ENCODE measurements at places on chromosomes 2 and 18.

DNA sequence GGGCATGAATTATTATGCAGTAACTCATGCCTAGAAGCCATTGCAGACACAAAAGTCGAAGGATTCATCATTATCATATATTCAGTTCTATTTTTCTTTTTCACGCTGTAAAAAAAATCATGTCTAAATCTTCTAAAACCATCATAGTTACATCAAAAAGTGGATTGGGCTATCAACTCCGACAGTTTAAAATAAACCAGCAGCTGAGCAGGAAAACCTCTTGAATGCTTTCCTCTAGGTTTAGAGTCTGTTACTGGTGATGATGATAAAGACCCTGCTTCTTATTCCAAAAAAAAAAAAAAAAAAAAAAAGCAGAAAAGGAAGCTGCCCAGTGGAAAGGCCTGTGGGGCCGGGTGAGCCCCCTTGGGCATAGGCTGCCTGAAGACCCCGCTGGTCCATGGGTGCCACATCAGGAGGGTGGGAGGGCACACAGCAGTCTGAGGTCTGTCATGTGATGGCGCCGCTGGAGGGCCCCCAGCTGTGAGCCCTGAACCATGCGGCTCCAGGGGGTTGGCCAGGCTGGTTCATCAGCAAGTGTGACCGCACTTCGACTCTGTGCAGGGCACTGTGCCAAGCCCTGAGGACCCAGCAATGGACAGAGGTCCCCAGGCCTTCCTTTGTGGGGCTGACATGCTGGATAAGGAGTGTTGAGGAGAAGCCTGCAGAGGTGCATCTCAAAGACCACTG, 199.6 kb downstream of the EIPR1 start:
- DNase-seq, result no peak

- DNase-seq, result no peak
These were observed 69.2 kb downstream of the LONRF2 start for GRCh38 chr2:100252811-100253698.

DNA sequence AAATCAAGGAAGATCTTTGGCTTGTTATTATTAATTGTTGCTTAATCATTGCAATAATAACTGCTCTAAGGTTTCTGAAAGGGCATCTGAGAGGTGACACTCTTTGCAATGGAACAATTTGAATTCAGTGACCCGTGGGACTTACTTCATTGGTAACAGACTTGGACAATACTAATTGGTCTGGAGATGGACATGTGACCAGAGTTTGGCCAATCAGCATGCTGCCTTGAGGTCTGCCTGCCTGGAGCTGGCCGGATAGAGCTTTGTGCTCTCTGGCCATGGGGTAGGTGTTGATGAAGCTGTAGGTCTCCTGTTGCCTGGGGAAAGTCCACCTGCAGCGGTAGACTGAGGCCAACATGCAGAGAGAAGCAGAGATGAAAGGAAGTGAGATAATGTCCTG, 24.0 kb upstream of the VPS4B start:
- no peak for DNase-seq

- DNase-seq, result no peak
These were observed 76.8 kb downstream of the ALPK2 start for GRCh38 chr18:58552057-58552461.

DNA sequence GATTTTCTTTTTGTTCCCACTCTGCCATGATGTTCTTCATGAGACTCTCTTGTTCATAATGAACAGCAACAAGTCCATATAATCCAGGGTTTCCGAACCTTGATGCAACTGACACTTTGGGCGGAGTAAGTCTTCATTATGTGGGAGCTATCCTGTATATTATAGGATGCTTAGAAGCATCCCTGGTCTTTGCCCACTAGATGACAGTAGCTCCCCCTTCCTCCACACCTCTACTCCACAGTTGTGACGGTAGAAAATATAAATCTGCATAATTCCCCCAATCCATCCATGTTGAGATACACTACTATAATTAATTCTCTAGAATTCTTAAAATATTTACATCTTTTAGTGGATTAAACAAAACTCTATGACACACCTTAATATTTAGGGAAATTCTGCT, 482.2 kb upstream of the CELF4 start:
- no peak for DNase-seq

- peak; percentile 16 for DNase-seq
These were observed 24.2 kb upstream of the SPR start for GRCh38 chr2:72863046-72863445.

- DNase-seq, result peak; percentile 72
These were observed 125.4 kb downstream of the CTIF start for GRCh38 chr18:48663931-48664847.

- DNase-seq, result no peak
These were observed 215.8 kb downstream of the ALPK2 start for GRCh38 chr18:58412844-58413666.

- no peak for DNase-seq
These were observed 2.9 kb downstream of the CAD start for GRCh38 chr2:27220091-27220490.

GRCh38 chr2:172745636-172746035, 10.0 kb downstream of the RAPGEF4 start:
- no peak for DNase-seq

DNA sequence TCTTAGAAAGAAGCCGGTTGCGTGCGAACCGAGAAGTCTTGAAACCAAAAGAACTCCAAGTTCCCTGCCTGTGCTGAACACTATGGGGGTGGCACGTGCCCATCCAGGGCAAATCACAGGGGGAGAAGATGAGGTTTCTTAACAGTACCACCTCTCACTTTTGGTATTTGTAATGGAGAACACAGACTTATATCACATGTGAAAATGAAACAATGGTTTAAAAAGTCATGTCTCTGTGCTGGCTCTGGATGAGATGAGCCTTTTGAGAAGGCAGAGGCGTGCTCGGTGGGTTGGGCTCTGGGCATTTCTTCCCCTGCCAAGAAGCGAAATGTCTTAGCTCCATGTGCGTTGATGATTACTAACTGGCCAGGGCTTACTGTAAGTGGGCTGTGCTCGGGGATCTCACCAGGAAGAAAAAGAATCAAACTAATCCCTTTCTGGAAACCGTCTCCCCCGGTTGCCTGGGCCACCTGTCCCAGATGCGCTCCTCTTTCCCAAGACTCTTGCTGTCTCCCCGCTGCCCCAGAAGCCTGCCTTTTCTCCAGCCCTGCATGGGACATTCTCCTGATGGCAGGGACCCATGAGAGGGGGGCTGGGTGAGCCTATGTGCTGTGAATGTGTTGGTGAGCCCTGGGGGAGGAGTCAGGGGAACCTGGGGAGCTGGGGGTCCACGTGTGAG, 252.9 kb downstream of the PRKCE start:
- peak; percentile 11 for DNase-seq

DNA sequence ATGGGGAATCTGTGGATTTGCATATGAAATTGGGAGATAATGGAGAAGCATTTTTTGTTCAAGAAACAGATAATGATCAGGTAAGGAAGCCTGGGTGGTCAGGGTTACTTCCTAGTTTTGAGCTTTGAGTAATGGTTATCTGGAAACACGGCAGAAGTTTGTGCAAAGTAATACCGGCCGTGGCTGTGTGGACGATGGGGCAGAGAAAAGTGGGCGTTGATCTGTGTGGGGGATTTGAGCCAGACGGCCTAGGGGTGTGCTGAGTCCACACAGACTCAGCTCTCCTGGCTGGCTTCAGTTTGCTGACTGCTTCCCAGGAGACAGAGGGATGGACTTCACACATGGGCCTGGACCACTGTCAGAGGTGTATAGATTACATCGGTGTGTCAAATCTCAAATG, 21.3 kb downstream of the LPIN1 start:
- DNase-seq, result no peak

DNA sequence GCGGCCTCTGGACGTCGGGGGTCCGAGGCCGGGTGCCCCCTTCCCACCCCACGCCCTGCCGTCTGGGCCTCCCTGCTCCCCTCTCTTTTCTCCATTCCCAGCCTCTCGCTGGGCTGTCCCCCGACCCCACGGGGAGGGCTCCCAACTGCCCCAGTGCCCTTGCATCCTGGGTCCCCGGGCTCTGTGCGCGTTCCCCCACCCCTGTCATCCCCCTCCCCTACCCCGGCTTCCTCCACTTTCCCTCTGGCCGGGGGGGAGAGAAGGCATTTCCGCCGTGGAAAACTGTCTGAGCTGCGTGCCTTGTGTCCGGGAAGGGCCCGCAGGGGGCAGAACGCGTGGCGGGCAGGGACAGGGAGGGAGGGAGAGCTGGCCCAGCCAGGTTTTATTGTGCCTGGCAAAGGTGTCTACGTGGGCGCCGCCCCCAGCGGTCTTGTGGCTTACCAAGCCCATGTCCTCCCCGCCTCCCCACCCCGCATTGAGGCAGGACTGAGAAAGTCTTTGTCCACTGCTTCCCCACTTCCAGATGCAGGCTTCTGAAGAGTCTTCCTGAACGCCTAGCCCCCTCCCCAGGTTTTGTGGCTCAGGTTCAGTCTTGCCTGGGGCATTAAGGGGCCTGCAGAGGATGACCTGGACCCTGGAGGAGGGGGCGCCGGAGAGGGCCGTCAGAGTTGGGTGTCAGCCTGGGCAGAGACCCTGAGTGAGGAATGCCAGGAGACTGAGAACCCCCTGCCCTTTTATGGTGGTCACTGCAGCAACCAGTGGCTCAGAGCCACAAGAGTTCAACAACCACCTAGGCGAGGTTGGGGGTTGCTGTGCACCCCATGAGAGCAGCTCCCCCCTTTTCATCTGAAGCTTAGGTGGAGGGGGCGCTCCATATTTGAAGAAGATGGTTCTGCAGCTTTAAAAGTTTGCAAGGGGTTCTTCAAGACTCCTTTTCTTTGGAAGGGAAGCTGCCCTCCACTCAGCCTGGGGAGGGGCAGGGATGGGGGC, 1.3 kb downstream of the ITM2C start:
- DNase-seq, result peak; percentile 64

GRCh38 chr2:111156529-111156928, 35.8 kb downstream of the BCL2L11 start:
- no peak for DNase-seq

- peak; percentile 13 for DNase-seq
These were observed 24.0 kb upstream of the CTIF start for GRCh38 chr18:48514786-48515185.

GRCh38 chr2:109448946-109449788, 164.6 kb downstream of the SEPTIN10 start:
- DNase-seq, result no peak

GRCh38 chr2:74762789-74763188, 71.1 kb upstream of the HK2 start:
- DNase-seq, result no peak

GRCh38 chr18:78666666-78667335, 312.8 kb upstream of the SALL3 start:
- DNase-seq, result no peak

- peak; percentile 52 for DNase-seq
These were observed 129.9 kb downstream of the MARCHF4 start for GRCh38 chr2:216242365-216242764.

DNA sequence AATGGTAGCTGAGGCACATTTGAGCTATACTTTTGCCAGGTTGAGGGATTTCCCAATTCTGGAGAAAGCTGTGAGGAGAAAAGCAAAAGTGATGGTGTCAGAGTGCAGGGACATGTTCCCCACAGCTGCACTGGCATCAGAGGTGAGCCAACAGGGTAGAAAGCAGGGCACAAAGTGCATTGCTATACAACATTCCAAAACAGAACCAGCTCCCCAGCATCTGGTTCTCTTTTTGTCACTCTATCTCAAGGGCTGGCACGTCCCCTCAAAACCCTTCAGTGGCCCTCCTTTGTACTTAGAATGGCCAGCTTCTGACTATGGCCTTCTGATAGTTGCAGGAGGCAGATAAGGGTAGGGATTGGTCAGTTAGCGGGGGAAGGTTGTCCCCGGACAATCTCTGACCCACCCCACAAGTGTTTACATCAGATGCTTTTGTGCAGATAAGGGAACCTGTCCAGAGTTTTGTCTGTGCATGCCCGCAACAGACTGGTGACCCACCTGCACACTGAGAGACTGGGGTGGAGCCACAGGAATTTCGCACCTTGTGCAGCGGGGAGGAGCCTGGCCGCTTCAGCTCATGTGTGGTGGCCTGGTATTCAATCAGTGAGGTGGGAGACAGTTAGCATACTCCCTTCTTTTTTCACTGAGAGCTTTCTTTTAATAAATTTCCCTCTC, 31.0 kb upstream of the TMEM17 start:
- DNase-seq, result no peak

GRCh38 chr2:147886136-147886535, 41.3 kb downstream of the ACVR2A start:
- DNase-seq, result no peak

DNA sequence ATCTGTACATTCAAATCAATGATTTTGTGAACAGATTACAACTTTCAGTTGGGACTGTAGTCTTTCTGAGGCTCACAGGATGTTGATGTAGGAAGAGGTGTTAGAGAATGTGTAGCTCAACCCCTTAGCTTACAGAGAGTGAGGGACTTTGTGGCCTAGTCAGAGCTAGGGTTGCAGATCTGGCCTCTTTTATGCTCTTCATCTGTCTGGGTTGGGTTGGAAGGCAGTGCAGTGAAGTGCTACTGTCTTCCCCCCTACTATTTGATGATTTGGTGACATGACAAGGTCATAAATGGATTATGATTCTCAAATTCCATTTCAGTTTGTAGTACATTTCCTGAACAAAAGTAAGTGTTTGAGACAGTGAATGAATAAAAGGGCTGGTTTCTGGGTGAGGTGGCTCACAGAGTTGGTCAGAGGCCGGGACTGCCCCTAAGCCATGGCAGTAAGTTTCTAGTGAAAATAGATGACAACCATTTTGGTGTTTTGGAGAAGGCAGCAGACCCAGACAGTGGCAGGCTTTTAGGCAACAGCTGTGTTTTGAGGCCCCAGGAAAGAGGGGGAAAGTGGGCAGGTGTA, 21.6 kb downstream of the MAP4K4 start:
- DNase-seq, result no peak

DNA sequence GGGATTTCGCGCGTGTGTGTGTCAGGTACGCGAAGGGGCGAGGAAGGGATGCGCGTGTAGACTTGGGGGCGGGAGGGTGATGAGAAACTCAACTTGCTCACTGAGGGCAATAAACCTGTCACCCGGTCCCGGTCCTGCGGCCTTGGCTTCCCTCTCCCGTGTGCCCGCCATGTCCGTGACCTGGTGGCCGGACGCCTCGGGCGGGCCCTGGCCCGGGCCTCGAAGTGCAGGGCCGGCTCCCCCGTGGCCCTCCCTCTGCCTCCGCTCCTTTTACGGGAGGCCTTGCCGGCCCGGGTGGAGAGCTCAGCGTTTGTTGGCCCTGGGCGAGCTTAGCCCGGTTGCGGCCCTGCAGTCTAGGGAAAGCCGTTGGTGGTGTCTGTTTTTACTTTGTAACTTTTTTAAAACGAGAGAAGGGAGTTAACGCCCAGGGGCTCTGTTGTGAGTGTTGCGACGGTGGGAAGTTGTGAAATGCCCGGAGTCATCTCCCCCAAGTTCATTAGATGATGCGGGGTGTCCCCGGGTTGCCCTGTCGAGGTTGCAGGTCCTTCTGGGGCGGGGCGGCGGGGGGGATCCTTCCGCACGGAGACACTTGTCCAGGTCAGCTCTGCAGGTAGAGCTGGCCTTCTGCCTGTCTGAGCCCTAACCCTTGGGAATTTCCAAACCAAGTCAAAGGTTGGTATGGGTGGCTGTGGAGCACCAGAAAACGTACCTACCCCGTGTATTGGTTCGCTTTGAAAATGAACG, 883 bp downstream of the SMCHD1 start:
- peak; percentile 59 for DNase-seq

- DNase-seq, result no peak
These were observed 9.8 kb downstream of the ARHGAP25 start for GRCh38 chr2:68744366-68744912.
